ENCODE measurements at places on chromosomes 4 and X. TPM values are rescaled to one million over a fixed set of nuclear protein-coding genes. Genes with fewer than 3 reads are reported as not detected.

ATP10D gene
- total RNA-seq, result 6.7 TPM

DNA sequence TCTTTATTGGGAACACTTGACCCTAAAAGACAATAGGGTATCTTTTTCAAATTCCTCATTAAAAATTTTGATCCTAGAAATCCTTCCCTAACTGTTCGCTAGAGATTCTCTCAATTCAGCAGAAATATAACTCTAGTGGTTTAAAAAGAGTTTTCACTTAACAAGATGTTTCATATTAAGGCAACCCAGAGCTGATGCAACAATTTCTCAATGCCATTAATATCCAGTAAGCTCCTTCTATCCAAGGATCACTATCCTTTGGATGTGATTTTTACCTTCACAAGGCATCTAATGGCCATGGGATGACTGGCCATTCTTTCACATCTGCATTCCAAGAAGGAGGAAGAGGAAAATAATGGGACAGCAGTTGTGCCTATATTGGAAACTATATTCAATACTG lies 183.4 kb downstream of the ANKRD50 start:
- DNase-seq, result no peak

DNA sequence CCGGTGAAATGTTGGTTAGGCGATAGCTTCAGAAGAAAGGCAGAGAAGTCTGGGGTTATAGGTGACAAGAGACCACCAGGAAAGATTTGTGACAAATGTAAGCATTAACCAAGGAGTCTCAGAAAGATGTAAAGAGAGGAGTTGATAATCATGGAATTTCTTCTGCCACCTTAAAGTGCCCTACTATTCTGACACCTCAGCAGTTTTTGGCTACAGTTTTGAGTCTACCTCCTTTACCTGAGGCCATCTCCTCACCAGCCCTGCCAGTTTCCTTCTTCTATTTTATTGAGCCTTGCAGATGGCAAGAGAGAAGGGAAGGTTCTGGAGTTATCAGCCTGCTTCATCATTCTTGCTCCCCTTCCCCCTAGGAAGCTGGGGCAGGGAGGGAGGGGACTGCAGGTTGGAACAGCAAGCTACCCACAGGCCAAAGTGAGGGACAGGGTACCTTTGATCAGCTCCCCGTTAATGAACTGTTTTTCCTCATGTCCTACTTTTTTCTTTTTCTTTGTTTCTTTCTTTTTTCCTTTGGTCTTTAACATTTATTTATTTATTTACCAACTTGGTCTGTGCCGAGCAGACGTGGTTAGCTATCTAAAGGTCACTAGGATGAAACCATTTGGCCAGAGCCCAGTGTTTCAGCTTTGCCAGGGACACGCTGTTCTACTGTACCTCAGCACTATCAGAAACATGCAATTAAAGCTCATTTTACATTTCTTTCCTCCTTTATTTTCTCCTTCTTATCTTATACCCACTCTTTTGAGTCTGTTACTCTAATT lies 438.7 kb upstream of the AR start:
- DNase-seq, result no peak

- DNase-seq, result peak; percentile 63
These were observed 10.5 kb upstream of the ZCCHC13 start for GRCh38 chrX:74293343-74293946.

DNA sequence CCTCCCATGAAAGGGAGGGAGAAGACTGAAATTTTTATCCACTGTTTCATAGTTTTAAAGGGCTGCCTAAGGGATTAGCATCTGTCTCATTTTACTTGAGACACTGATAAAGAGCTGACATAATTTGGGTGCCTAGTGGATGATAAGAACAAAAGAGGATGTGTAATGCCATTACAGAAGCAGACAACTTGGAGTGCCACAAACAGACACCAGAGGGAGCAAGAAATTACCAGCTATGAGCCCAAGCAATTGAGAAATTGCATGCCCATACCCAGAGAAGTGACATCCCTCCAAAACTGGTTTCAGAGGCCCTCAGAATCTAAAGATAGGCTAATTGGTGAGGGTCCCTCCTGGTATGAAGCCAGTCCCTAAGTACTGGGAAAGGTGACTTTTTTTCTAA lies 38.5 kb upstream of the POU3F4 start:
- no peak for DNase-seq

GRCh38 chr4:107733431-107733925 lies 13.4 kb upstream of the PAPSS1 start:
- DNase-seq, result no peak

SEPSECS gene
- 5.0 TPM for total RNA-seq

DNA sequence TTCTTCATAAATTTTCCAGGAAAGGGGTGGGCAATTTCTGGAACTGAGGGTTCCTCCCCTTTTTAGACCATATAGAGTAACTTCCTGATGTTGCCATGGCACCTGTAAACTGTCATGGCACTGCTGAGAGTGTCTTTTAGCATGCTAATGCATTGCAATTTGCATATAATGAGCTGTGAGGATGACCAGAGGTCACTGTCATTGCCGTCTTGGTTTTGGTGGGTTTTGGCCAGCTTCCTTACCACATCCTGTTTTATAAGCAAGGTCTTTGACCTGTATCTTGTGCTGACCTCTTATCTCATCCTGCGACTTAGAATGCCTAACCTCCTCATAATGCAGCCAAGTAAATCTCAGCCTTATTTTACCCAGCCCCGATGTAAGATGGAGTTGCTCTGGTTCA lies 577.8 kb downstream of the NLGN4X start:
- no peak for DNase-seq

HPGDS gene
- 4.2 TPM for total RNA-seq

GRIA3 gene
- total RNA-seq, result 0.47 TPM

DNA sequence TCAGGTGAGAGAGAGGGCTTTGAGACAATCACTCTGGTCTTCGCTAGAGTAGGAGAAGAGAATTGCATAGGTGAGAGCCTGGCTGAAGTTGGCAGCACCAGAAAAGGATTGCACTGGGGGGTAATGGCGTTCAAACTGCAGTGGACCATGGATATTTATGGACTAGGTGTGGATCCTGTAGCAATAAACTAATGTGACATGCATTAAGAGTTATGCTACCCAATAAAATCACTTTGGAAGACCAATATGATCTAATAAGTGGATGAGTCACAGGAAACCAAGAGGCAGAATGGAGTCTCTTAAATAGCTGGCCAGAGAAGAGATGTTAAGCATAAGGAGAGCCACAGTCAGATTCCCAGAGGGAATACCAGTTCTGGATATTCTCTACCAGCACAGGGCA lies 259.8 kb downstream of the FBXO8 start:
- DNase-seq, result no peak
